Nephron progenitor cell (in vitro differentiated cells): ENCODE measurements at places on chromosomes 3 and 15.

DNA sequence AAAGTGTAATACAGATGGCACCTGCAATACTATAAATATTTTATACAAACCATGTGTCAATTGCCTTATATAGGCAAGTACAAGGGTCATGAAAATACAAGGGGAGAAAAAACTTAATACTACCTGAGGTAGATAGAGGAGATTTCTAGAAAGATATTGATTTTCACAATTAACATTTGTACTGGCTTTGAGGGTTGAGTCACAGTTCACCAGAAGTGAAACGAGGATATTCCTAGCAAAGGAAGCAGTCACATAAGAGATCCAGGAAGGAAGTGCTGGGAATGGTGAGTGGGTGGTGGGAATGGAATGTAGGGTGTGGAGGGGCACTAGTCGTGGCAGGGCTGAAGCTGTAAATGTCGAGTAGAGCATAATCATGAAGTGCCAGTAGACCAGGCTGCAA is 108.7 kb downstream of the P2RY1 start:
- no peak for DNase-seq

- no peak for DNase-seq
Measured at GRCh38 chr15:95866711-95867440, 463.6 kb upstream of the NR2F2 start.

GRCh38 chr3:149251186-149251585 is 29.6 kb upstream of the CP start:
- no peak for DNase-seq

DNA sequence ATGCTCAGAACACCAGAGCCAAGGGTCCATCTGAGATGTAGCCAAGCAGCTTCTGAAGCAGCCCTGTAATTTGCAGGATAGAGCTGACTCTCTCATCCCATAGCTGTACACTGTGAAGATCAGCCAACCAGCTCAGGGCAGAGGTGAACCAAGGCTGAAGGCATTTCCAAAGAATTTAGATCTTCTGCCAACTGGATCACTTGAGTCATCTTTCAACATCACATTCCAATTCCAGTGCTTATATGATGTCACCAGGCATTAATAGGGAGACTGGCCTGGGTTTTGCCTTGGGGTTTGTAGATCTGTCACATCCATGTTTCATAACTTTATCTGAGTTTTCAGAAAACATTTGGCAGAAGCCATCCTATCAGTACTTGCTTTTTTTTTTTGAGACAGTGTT is 98.2 kb downstream of the NR2F2 start:
- DNase-seq, result no peak

GRCh38 chr3:44125246-44125645 is 116.4 kb upstream of the TOPAZ1 start:
- DNase-seq, result no peak

DNA sequence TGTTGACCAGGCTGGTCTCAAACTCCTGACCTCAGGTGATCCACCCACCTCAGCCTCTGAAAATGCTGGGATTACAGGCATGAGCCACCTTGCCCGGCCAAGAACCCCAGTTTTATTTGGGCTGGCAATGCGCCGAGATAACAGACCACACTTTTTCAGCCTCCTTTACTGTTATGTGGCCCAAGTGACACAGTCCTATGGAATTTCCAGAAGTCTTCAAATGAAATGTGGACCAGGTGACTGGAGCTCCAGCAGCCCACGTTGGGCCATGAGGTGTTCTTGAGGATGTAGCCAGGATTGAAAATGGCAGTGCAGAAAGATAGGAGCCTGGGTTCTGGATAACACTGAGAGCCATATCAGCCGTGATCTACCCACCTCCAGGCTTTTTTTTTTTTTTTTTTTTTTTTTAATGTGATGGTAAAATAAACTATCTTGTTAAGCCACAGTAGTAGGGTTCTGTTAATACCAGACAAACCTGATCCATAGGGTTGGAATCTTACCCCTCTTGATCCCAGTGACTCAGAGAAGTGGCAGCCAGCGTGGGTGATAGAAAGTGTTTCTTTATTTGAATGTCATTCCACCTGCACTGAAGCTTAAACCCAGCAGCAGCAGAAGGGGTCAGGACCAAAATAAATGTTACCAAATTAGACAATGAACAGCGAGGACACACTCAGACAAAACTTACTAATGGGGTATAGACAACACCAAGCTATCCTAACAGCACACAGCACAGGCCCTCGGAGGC is 55.6 kb downstream of the LHFPL4 start:
- DNase-seq, result no peak

DNA sequence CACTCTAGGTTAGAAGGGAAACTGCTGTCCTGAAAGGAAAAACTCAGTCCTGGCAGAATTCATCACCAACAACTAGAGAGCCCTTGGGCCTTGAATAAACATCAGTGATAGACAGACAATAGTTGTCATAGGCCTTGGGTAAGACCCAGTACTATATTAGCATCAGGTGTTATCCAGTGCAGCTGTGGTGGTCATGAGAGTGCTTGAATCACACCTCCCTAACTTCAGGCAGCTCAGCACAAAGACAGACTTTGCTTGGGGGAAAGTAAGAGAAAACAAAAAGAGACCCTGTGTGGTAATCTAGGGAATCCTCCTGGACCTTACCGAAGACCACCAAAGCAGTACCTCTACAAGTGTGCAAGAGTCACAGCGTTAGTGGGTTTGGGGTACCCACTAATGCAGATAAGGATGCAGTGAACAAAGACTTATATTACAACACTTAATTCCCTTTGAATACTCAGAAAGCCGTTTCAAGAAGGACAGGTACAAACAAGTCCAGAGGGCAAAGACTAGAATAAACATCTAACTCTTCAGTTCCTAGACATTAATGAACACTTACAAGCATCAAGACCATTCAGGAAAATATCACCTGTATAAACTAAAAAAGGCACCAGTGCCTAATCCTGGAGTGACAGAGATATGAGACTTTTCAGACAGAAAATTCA is 332.3 kb upstream of the EPHA3 start:
- no peak for DNase-seq

- DNase-seq, result peak; percentile 16
Measured at GRCh38 chr3:149581681-149582370, 76.0 kb downstream of the WWTR1 start.

- no peak for DNase-seq
Measured at GRCh38 chr3:111652492-111653180, 57.5 kb upstream of the ZBED2 start.

GRCh38 chr3:195248281-195248680 is 22.7 kb downstream of the XXYLT1 start:
- DNase-seq, result no peak

DNA sequence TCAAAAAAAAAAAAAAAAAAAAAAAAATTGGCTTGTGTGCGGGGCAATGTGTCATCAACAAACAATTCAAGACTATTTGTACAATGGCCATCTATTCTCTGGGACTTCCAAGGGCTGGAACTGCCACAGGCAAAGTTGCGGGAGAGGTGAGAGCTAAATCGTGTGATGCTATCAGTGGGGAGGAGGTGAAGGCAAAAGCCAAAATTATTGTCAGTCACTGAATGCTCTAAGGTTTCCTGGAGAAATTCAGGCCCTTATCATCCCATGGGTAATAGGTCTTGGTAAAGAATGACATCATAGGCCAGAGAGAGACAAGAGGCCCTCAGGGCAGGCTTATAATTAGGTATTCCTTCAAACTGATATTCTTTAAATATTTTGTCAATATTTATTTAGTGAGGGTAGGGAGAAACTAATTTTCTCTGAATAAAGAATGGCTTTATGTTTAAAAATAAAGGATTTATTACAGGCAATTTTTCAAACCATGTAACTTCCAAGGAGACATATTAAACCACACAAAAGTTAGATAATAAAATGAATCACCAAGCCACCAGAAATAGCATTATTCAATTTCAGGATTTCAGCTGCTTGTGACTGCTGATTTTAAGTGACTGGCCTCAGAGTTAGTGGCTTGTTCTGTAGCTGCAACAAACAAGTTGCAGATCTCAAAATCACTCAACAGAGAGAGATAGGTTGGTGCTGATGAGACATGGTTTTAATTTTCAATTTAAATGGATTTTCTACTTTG is 226.3 kb upstream of the MRPL3 start:
- DNase-seq, result no peak

DNA sequence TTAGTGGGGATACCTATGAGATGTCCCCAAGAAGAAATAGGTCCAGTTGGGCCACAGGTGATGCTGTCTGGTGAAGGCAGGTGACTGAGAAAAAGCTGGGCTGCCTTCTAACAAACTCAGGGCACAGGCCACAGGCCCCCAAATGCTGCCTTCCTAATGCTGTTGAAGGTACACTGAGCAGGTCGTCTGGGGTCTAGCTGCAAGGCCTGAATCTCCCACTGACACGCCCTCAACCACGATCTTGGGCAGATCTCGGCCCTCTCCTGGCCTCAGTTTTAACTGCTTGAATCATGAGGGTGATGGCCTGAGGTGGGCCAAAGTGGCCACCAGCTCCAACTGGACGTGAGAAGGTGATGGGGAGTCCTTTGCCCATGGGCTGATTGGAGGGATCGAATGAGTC is 2.1 kb upstream of the ACSBG1 start:
- DNase-seq, result no peak
